Activated CD4-positive, alpha-beta T cell treated with anti-CD3 and anti-CD28 coated beads for 36 hours (primary cell): ENCODE measurements at places on chromosomes 7 and 10.

- no peak overlapping the region for H3K27ac ChIP-seq
- no peaks in the 10 kb centered on the region for H3K36me3 ChIP-seq
- no peak for DNase-seq
- H3K4me3 ChIP-seq: no peak overlapping the region
- no peaks in the 10 kb centered on the region for H3K27me3 ChIP-seq
Measured at GRCh38 chr7:81623251-81623855, 146.5 kb downstream of the HGF start.

DNA sequence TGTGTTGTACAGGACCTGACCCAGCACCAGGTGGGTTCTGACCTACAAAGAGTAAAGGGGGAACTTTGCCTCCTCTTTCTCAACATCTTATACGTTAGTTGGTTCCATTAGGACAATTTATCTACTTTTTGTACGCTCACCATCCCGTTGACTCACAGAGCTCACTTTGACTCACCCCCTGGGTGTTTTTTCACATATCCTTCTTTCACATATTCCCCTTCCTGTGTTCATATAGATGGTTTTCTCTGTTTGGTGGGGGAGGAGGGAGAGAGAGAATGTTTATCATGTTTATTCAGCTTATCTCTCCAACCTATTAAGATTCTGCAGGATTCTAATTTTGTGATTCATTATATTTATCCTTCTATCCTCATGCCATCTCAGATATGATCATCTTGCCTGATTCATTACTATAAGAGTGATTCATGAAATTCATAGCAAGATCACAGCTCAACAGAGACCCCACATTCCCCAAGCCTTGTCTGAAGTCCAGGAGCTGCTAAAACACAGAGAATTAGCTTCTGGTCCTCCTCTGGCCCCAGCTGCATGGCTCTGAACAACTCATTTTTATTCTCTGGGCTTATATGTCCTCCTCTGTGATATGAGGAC lies 37.2 kb downstream of the PRSS2 start:
- peak overlapping the region; percentile 68 for H3K4me3 ChIP-seq
- H3K4me1 ChIP-seq: peaks cover 97% of the 10 kb centered on the region

DNA sequence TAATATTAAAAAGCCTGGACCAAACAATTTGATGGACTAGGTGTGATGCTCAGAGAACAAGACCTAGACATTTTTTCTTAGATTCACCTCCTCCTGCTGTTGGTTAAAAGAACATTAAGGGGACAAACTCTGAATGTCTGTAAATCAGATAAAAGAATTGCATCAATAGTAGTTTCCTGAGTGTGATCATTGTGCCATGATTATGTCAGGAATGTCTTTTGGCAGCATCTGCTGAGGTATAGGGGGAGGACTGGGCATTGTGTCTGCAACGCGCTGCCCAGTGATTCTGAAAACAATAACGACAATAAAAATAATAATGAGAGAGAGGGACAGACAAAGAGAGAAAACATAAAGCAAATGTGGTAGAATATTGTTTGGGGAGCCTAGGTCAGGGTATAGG lies 6.9 kb downstream of the C7orf57 start:
- H3K27ac ChIP-seq: peak overlapping the region; percentile 80
- peaks cover 10% of the 10 kb centered on the region for H3K27me3 ChIP-seq
- no peak overlapping the region for H3K4me3 ChIP-seq
- no peak for DNase-seq

GRCh38 chr10:84196083-84196482 lies 1.7 kb downstream of the CDHR1 start:
- no peak overlapping the region for H3K27ac ChIP-seq
- no peak overlapping the region for H3K4me3 ChIP-seq
- H3K4me1 ChIP-seq: peaks cover 6% of the 10 kb centered on the region
- no peaks in the 10 kb centered on the region for H3K36me3 ChIP-seq

- DNase-seq: no peak
- peaks cover 25% of the 10 kb centered on the region for H3K4me1 ChIP-seq
- H3K36me3 ChIP-seq: no peaks in the 10 kb centered on the region
- no peaks in the 10 kb centered on the region for H3K27me3 ChIP-seq
- H3K27ac ChIP-seq: peak overlapping the region; percentile 19
Measured at GRCh38 chr7:151757274-151757673, 119.6 kb downstream of the PRKAG2 start.

DNA sequence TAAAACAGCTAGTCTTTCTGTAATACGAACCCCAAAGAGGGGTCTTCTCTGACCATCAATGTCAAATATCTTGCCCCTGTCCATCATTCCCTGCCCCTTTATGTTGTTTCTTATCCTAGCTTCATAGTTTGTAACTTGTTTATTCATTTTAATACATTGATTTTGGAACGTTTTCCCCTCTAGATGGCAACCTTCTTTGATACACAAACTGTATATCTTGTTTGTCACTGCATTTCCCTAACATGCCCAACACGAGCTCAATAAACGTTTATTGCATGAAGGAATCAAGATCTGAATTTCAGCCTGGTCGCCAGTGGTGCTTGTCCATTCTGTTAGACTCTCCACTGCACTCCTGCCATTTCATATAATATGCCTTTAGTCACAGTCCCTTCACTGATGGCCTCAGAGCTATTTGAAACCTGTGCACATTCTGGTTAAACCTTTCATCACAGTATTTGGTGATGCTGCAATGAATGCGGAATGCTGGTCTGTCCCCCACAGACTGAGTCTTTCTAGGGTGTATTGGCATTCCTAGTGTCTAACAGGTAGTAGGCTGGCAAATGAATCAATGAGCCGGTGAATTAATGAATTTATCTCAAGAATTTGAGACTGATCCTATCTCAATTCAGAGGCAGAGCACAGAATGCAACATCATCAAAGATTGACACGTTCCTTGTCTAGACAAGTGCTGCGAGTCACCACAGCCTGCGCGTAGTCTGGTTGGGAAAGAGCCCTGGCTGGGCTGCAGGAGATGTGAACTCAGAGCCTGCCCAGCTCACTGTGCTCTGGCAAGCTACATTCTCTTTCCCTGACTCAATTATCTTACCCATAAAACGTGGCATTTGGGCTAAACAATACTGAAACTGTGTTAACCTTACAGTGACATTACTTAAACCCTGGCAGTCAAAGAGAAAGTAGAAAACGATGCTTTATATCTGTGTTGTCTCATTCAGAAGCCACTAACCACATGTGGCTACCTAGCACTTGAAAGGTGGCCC lies 55.2 kb upstream of the FRMD4A start:
- DNase-seq: peak; percentile 78
- H3K27ac ChIP-seq: no peak overlapping the region
- peaks cover 13% of the 10 kb centered on the region for H3K27me3 ChIP-seq

- no peaks in the 10 kb centered on the region for H3K27me3 ChIP-seq
- peaks cover 76% of the 10 kb centered on the region for H3K36me3 ChIP-seq
- H3K4me1 ChIP-seq: peaks cover 67% of the 10 kb centered on the region
Measured at GRCh38 chr10:6014241-6014761, 37.0 kb upstream of the IL15RA start.

DNA sequence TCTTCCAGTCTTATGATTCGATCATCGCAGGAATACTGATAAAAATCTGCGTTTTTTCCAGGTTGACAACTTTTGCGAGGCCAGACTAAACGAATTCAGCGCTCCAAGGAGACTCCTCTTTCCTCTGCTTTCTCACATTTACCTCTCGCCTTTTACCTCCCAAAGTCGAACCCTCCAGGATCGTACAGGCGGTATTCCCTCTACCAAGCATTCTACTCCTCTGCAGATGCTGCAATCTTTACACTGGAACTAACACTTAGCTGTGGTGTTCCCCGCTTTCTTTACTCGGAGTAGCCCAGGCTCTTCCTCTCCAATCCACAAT lies 449 bp downstream of the NUDT5 start:
- DNase-seq: no peak
- H3K4me3 ChIP-seq: peak overlapping the region; percentile 96
- peaks cover 45% of the 10 kb centered on the region for H3K36me3 ChIP-seq
- H3K27ac ChIP-seq: peak overlapping the region; percentile 97

DNA sequence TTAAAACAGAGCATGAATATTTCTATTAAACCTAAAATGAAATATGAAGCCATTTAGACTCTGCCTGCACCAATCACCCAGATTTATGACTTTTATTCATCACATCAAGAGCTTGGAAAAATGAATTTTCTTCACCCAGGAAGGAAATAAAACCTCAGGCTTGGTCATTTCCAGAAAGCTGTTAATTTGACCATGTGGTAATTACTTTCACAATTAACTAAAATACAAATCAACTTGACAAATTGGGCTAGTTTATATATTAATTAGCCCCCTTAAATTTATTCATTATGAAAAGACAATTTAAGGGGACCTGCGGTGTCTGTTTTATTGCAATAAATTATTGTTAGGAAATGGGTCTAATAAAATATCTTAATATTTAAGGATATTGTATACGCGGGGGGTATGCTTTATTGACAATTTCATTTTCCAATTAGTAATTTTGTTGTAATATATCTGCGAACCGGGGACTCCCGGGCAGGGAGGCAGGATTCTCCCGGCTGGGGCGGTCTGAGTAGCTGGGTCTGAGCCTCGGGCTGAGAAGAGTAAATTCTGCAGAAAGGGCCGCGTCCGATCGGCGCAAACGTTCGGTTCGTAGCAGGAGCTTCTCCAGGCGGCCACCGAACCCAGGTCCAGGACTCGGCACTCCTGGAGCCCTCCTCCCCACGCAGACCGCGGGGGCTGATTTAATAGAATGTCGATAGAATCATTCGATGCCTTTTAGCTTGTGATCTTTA lies 9.4 kb upstream of the MNX1 start:
- peaks cover 67% of the 10 kb centered on the region for H3K27me3 ChIP-seq
- no peak for DNase-seq
- no peak overlapping the region for H3K4me3 ChIP-seq
- no peaks in the 10 kb centered on the region for H3K36me3 ChIP-seq
- no peak overlapping the region for H3K27ac ChIP-seq

DNA sequence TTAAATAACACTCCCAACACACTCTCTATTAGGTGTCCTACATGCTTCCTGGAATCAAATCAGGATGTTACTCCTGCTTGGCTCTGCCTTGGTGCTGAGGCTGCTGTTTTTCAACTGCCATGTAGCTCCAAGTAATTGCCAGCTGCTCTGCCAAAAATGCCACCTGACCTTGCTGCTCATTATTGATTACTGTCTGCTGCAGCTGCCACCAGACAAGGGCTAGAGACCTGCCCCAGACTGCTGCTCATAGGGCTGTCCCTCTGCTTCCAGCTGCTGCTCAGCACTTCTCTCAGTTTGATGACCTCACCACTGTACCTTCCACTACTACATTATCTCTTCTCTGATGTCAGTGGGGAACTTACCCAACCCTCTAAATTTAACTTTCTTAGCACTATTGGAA lies 102.5 kb downstream of the PCLO start:
- DNase-seq: no peak
- no peak overlapping the region for H3K4me3 ChIP-seq
- H3K27me3 ChIP-seq: no peaks in the 10 kb centered on the region
- H3K4me1 ChIP-seq: no peaks in the 10 kb centered on the region
- H3K36me3 ChIP-seq: no peaks in the 10 kb centered on the region
- no peak overlapping the region for H3K27ac ChIP-seq

GRCh38 chr7:37208528-37208927 lies 240.1 kb downstream of the ELMO1 start:
- H3K27me3 ChIP-seq: no peaks in the 10 kb centered on the region
- DNase-seq: peak; percentile 34
- peaks cover 16% of the 10 kb centered on the region for H3K4me1 ChIP-seq
- H3K27ac ChIP-seq: peak overlapping the region; percentile 26
- H3K4me3 ChIP-seq: no peak overlapping the region

DNA sequence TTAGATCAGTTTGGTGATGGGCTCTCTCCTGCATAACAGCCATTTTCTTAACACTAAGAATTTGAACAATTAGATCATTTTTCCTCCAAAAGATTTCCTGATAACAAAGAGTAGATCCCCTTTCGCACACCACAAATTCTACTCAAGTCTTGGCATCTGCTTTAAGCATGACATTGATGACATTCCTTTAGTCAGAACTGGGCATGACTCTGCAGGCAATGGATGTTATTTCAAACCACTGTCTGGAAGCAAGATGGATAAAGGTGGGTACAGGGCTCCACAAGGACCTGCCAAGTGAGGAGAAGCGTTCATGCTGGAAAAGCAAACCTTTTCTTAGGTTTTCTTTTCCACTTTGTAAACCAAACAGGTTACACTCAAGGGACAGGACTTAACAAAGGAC lies 123.5 kb downstream of the GLCCI1 start:
- no peak for DNase-seq
- no peak overlapping the region for H3K4me3 ChIP-seq
- no peak overlapping the region for H3K27ac ChIP-seq
- peaks cover 10% of the 10 kb centered on the region for H3K4me1 ChIP-seq
- no peaks in the 10 kb centered on the region for H3K27me3 ChIP-seq
- peaks cover 8% of the 10 kb centered on the region for H3K36me3 ChIP-seq

- peaks cover 9% of the 10 kb centered on the region for H3K4me1 ChIP-seq
- no peak for DNase-seq
- H3K27ac ChIP-seq: no peak overlapping the region
- H3K27me3 ChIP-seq: no peaks in the 10 kb centered on the region
Measured at GRCh38 chr10:95304976-95305375, 14.2 kb upstream of the PDLIM1 start.

- H3K36me3 ChIP-seq: no peaks in the 10 kb centered on the region
- no peak for DNase-seq
- no peak overlapping the region for H3K4me3 ChIP-seq
- no peak overlapping the region for H3K27ac ChIP-seq
- H3K27me3 ChIP-seq: peaks cover 51% of the 10 kb centered on the region
- H3K4me1 ChIP-seq: peaks cover 8% of the 10 kb centered on the region
Measured at GRCh38 chr10:71395621-71396020, 1.1 kb upstream of the CDH23 start.

DNA sequence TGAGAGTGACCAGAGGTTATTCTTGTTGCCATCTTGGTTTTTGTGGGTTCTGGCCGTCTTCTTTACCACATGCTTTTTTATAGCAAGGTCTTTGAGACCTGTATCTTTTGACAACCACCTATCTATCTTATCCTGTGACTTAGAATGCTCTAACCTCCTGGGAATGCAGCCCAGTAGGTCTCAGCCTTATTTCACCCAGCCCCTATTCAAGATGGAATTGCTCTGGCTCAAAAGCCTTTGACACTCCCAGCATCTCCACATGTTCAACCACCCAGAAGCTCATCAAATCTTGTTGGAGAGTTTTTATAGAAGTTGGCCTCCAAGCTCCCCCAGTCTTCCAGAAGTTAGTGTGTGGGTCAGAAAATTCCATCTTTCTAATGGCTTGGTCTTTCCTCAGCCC lies 464.3 kb upstream of the NRP1 start:
- H3K27me3 ChIP-seq: no peaks in the 10 kb centered on the region
- no peak overlapping the region for H3K4me3 ChIP-seq
- DNase-seq: no peak

DNA sequence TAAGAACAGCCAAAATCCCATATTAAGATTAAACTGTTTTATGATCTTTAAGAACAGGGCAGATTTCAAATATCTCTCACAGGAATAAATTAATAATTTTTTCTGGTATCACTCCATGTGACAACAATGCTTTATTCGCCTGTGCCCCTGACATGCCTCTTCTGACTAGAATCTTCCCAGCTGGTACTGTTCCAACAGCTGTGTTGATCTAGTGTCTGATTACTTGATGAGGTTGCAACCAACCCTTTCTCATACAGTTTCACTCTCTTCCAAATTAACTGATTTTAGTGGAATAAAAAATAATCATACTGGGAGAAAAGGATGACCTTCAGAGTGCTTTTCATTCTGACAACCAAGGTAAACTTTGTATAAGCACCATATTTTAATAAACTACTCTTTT lies 151.9 kb downstream of the CHRM2 start:
- H3K27me3 ChIP-seq: no peaks in the 10 kb centered on the region
- H3K36me3 ChIP-seq: no peaks in the 10 kb centered on the region
- DNase-seq: no peak
- no peak overlapping the region for H3K4me3 ChIP-seq
- no peaks in the 10 kb centered on the region for H3K4me1 ChIP-seq
- no peak overlapping the region for H3K27ac ChIP-seq
